ENCODE measurements at places on chromosomes 11 and 22.

DNA sequence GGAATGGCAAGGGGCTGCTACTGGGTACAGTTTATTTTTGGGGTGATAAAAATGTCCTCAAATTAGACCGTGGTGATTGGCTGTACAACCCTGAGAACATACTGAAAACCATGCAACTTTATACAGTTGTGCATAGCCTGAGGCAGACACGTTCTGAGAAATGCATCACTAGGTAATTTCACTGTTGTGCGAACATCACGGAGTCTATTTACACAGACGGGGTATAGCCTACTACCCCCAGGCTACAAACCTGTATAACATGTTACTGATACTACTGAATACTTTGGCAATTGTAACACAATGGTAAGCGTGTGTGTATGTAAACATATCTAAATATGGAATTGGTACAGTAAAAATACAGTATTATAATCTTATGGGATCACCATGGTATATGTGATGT is 23.6 kb downstream of the NARS2 start:
- no peak for DNase-seq

DNA sequence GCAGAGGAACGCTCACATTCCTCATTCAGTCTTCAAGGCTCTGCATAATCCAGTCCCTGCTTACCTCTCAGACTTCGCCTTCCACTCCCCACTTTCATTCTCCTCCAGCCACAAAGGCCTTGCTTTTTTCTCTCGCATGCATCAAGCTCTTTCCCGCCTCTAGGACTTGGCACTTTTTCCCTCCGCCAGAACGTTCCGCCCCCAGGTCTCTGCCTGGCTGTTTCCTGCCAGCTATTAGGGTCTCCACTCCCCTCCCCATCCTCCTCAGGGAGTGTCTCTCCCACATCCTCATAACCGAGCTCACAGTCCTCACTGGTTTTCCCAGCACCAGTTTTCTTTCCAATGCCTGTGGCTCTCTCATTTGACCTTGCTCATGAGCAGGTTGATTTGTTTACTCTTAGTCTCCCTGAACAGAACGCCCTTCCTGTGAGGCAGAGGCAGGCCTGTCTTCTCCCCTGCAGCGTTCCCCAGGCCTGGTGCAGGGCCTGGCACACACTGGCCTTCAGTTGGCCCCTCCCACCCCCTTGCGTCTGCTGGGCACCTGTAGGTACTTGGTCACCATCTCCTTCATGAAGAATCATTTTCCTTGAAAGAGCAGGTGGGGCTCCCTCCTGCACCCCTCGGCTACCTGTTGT is 75.2 kb downstream of the RTL6 start:
- DNase-seq = no peak

DNA sequence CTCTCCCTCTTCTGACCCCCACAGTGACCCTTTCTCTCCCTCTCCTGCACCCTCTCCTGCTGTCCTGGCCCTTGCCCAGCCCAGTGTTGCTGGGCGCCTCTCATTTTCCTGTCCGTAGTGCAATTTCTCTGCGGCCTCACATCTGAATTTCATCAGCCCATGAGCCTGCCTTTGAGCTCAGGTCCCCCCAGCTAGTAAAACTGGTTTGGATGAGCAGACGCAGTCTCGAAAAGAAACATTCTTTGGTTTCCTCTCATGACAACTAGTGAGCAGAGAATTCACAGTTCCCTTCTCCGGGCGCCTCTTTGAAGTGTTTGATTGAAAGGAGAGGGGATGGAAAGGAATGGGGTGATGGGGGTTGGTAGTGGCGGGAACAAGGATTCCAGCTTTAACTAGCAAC is 126.0 kb upstream of the CADM1 start:
- no peak for DNase-seq

DNA sequence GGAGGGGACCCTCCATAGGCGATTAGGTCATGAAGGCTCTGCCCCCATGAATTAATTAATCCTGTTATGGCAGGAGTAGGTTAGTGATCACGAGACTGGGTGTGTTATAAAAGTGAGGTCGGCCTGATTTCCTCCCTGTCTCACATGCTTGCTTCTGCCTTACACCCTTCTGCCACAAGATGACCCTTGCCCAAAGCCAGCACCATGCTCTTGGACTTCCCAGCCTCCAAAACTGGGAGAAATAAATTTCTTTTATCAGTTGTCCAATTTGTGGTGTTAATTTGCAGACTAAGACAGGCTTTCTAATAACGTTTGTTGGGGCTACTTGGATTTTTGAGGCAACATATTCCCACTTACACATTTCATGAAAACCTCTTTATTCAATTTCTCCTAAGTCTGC is 23.4 kb upstream of the ALDH3B2 start:
- DNase-seq = no peak

DNA sequence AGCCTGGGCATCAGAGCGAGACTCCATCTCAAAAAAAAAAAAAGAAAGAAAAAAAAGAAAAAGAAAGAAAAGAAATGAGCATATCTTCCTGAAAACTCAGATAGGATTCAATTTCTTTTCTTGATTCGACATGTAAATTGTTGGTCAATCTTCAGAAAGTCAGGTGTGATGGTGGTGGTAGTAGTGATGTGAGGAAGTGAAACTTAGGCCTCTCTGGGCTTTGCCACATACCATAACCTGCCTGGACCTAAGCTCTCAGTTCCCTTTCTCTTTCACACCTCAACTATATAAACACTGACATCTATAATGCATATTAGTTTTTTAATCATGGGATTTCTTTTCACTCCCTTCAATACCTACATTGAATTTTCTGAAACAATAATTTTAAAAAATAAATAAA is 98.0 kb upstream of the TBCEL start:
- DNase-seq = no peak

DNA sequence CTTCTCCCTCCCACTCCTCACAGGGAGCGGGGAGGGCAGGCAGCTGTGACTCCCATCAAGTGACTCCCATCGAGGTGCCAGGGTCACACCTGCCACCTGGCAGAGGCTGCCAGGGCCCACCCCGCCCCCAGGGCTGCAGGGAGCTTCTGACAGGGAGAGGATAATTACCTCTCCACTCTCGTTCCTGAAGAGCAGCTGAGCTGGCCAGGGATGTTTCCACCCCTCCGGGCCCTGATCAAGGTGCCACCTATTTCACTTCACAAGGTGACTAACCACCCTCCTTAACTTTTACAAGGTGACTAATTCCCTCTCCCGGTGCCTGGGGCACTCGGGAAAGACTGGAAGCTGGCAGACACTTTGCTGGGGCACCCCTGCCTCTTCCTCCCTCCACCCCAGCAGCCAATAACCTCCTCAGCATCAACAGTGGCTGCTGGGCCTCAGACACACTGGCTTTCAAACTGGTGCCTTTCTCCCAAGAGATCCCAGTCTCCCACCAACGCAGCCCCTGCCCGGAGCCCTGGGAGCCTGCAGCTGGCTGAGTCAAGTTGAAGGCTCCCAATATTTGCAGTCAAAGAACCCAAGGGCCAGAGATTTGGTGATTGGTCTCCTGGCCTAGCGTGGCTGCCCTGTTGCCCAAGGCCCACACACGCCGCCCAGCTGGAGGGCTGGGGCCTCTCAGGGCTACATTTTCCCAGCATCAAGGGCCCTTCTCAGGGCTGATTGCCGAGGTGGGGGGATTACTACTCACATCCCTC is 22.0 kb upstream of the MYRF start:
- DNase-seq = no peak

GRCh38 chr11:126925321-126926093 is 75.1 kb downstream of the KIRREL3 start:
- no peak for DNase-seq

DNA sequence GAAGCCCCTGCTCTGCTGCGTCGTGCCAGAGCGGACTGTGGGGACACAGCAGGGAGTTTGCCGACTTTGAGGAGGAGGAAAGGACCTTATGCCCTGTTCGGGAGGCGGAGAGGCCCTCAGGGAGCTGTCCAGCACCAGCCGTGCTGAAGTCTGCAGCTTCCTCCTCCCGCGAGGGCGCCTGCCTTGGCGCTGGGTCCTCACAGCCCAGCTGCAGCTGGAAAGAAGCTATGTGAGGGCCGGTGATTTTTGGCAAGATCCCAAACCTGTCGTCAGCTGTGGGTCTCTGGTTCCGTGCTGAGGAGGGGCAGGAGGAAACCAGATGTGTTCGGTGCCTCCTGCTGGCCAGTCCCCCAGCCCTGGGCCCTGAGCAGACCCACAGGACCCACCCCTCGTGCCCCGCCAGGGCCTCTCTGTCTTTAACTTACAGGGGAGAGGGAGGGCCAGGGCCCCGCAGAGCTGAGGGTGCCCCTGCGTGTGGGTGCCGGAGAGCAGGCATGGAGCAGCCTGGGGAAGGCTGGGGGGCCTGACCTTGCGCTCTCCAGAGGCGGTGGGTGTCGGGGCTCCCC is 12.0 kb downstream of the BRSK2 start:
- DNase-seq = no peak
